ENCODE measurements at places on chromosomes 5 and 9. TPM values are rescaled to one million over a fixed set of nuclear protein-coding genes. Genes with fewer than 3 reads are reported as not detected.

DNA sequence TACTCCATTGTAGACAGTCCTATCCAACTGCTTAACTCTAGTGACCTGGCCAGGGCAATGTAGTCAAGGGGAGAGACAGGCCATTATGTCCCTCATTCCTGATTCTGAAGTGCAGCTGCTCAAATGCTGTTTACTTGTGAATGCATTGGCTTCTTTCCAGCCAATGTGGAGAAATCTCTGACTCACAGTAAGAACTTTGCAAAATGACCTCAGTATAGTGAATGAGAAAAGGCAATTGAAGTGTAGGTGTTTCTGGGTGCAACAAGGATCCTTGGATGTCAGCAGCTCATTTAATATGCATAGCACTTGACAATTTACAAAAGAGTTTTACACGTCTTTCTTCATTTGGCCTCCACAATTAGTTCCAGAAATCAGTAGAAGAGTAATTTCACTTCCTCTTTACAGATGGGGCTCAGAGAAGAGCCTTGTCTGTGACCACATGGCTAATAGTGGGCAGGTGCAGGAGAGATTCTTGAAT lies 367.2 kb downstream of the OSTF1 start:
- H3K4me1 ChIP-seq: no peaks in the 10 kb centered on the region
- no peak overlapping the region for H3K4me3 ChIP-seq
- DNase-seq: no peak
- H3K27me3 ChIP-seq: no peaks in the 10 kb centered on the region
- H3K27ac ChIP-seq: no peak overlapping the region
- no peaks in the 10 kb centered on the region for H3K36me3 ChIP-seq

DNA sequence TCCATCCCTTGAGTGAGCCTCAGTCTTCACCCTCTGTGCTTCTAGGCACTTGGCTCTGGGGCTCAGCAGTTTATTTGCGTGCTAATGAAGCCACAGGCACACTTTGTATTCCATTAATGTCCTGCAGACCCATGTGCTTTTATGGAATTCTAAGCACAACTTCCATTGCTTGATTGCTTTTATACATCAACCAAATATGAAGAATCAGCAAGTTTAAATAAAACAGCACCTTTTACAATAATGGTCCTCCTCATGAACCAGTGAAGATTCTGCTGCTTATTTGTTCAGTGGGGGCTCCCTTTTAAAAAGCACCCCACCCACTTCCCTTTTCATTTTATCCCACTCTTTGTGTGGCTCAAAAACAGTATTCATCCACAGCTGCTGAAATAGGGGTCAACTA lies 60.2 kb downstream of the DCP2 start:
- no peak overlapping the region for H3K4me3 ChIP-seq
- no peaks in the 10 kb centered on the region for H3K4me1 ChIP-seq
- no peak overlapping the region for H3K27ac ChIP-seq
- no peak for DNase-seq
- H3K27me3 ChIP-seq: no peaks in the 10 kb centered on the region
- no peaks in the 10 kb centered on the region for H3K36me3 ChIP-seq

DNA sequence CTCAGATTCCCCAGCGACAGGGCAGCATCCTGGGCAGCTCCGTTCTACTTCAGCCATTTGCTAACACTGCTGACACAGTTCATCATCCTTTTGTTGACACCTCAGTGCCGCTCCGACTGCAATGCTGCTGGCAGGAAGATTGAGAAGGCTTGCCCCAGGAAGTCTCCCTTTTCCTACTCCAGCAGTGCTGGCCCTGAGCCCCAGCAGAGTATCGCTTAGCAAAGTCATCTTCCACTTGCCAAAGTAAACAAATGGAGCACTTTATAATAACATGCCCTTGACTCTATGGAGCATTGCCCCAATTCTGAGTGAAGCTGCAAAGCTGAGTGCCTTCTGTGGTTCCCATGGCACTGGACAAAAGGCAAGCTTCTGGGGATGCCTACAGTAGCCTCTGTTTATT lies 32.2 kb downstream of the PRLR start:
- no peak overlapping the region for H3K4me3 ChIP-seq
- H3K27me3 ChIP-seq: no peaks in the 10 kb centered on the region
- DNase-seq: peak; percentile 93
- H3K4me1 ChIP-seq: peaks cover 20% of the 10 kb centered on the region
- no peaks in the 10 kb centered on the region for H3K36me3 ChIP-seq
- H3K27ac ChIP-seq: peak overlapping the region; percentile 50

GRCh38 chr5:118980438-118980837 lies 7.9 kb downstream of the DTWD2 start:
- no peaks in the 10 kb centered on the region for H3K27me3 ChIP-seq
- no peak overlapping the region for H3K27ac ChIP-seq
- no peak overlapping the region for H3K4me3 ChIP-seq
- H3K4me1 ChIP-seq: no peaks in the 10 kb centered on the region
- no peaks in the 10 kb centered on the region for H3K36me3 ChIP-seq

SH3TC2 gene
- 0.33 TPM for total RNA-seq

NFIL3 gene
- total RNA-seq: 11.4 TPM
